ENCODE measurements at places on chromosomes 4 and X.

GRCh38 chr4:74410272-74410671 is 34.7 kb upstream of the AREG start:
- no peak for DNase-seq

- DNase-seq, result no peak
Measured at GRCh38 chrX:13383907-13384306, 64.1 kb upstream of the ATXN3L start.

DNA sequence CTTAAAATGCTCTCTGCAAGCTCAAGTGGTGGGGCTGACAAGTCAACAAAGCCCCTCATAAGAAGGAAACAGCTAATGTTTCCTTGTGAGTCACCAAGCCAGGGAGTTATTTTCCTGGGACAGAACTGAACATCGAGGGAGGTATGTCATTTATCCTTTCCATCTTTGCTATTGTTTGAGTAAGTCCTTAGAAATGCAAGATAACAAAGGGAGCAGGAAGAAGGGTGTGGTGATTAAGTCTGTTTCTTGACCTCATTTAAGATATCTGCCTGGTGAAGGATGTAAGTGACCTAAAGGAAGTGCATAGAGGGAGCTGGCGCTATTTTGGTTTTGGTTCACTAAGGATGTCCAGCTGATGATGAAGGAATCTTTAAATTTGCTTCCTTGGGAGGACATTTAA is 39.9 kb downstream of the ATG4A start:
- DNase-seq, result no peak

DNA sequence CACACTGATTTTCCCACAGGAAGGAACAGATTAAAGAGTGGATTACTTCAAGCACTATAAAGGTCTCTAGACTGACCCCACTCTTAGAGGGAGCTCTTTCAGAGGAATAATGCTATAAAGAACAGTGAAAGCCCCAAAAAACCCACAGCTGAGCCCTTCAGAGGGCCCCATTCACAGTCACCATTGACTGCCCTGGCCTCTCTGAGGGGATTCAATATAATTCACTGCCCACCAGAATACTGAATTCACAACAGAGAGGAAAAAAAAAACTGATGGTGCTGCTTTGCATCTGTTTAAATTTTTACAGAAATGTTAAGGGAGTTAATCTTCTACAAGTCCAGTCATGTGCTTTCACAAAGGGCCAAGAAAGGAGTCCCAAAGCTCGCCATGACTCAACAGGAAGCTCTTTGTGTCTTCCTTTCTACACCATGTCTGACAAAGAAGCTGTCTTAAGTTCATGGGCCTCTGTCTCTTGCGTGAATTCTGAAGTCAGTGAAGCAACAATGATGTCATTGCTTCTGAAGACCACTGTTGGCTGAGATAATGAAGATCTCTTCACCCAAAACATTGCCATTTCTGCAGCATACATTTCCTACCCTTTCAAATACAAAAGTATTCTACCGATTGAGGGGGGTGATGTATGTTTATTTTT is 174.9 kb downstream of the ADAMTS3 start:
- DNase-seq, result no peak

GRCh38 chr4:57333684-57334083 is 223.5 kb upstream of the IGFBP7 start:
- DNase-seq, result no peak

GRCh38 chr4:165393051-165393450 is 14.2 kb downstream of the CPE start:
- no peak for DNase-seq

GRCh38 chr4:5024673-5025072 is 5.4 kb upstream of the CYTL1 start:
- no peak for DNase-seq

- DNase-seq, result no peak
Measured at GRCh38 chrX:101986586-101986985, 54.8 kb upstream of the ZMAT1 start.

- DNase-seq, result peak; percentile 28
Measured at GRCh38 chrX:113741744-113742143, 842.1 kb upstream of the HTR2C start.

DNA sequence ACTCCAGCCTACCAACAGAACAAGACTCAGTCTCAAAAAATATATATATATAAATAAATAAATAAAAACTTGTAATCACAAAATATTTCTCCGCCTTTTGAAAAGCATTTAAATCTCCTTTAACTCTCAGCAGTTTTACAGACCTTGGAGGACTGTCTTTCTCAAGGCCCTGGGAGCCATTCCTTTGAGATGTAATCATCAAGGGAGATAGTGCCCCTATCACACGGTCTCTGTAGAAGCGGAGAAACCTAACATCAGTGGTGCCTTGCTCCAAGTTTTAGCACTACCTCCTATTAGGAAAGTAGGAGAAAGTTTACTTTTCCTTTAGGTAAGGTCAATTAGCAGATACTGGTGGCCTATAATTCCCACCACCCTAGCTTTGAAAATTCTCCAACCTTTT is 58.5 kb downstream of the ANTXR2 start:
- DNase-seq, result no peak

DNA sequence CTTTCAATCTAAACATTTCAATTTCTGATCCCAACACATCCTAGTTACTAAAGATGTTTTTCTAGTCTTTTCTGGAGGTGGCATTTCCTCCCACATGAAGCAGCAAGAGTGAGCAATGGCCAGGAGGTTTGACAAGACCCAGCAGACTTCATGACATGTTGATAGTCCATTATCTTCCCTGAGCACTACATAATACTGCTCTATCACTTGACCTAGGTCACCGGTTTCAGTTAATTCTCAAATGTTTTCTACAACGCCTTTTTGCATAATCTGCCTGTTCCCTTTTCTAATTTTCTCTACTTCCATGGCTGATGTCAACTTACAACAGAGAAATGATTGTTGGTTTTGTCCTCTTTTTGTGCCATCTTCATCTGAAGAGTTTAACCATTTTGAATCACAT is 62.0 kb upstream of the GPRIN3 start:
- no peak for DNase-seq

GRCh38 chr4:51885363-51885762 is 42.4 kb downstream of the DCUN1D4 start:
- DNase-seq, result peak; percentile 36

GRCh38 chrX:107654872-107655761 is 26.8 kb downstream of the PRPS1 start:
- peak; percentile 80 for DNase-seq

DNA sequence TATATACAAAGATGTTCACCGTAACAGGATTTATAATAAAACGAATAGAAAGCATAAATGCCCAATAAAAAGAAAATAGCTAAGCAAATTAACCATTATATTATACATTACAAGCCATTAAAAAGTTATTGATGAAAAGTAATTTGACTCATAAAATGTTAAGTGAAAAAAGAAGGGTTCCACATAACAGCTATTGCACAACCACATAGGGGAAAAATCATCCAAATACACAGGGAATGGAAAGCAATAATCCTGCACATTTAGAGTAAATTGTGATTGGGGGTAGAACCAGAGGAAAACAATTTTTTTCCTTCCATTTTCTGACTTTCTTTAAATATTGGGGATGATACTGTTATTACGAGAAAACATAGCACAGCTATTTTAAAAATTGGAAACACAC is 38.0 kb downstream of the CRMP1 start:
- DNase-seq, result no peak

GRCh38 chr4:38686682-38687081 is 22.7 kb downstream of the KLF3 start:
- no peak for DNase-seq

DNA sequence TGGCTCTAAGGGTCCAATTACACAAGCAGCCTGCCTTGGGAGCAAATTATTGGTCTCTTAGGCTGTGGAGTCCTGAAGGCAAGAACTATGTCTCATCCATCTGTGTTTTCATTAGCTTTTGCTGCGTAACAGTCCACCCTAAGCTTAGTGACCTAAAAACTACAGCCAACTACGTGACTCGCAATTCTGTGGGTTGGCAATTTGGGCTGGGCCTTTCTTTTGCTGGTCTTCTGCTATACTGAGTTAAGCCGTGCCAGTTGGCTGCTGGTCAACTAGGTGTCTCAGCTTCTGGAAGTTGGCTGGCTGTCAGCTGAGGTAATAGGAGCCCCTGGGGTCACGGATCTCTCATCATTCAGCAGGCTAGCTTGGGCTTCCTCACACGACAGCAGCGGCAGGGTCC is 205.6 kb upstream of the S100G start:
- DNase-seq, result no peak

- DNase-seq, result no peak
Measured at GRCh38 chr4:98343626-98344025, 82.4 kb downstream of the RAP1GDS1 start.

- DNase-seq, result no peak
Measured at GRCh38 chrX:79412972-79413371, 45.8 kb upstream of the ITM2A start.

- DNase-seq, result no peak
Measured at GRCh38 chr4:8554555-8555100, 25.6 kb upstream of the GPR78 start.

GRCh38 chr4:183503497-183504063 is 1.3 kb upstream of the ING2 start:
- no peak for DNase-seq

- no peak for DNase-seq
Measured at GRCh38 chr4:73704314-73705055, 35.9 kb upstream of the CXCL8 start.

DNA sequence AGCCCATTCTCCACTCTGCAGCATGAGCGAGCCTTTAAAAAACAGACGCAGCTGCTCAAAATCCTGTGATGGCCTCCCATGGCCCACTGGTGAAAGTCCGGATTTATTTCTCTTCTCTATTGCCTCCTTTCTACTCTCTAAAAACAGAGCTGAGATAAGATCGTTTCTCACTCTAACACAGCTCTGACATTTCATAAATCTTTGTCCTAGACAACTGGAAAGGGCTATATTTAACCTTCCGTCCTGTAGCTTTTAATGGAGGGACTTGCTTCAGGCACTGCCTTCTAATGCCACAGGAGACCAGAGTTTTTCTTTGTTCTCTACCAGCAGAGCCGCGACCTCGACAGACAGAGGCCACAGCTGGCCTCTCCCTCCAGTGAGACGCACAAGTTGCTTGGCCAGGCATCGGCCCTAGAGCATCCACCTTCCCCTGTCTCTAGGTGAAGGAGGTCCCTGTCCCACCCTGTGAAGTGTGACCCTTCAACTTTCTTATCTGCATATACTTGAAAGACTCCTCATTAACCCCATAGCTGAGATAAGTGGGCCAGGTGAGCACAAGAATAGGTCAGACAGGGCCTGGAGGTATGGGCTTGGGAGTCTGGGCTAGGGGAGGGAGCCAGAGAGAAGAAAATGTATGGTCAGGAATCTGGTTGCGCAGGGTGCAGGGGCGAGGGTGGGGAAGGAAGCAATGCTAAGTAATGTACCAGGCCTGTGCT is 50.0 kb downstream of the RTL5 start:
- DNase-seq, result no peak

DNA sequence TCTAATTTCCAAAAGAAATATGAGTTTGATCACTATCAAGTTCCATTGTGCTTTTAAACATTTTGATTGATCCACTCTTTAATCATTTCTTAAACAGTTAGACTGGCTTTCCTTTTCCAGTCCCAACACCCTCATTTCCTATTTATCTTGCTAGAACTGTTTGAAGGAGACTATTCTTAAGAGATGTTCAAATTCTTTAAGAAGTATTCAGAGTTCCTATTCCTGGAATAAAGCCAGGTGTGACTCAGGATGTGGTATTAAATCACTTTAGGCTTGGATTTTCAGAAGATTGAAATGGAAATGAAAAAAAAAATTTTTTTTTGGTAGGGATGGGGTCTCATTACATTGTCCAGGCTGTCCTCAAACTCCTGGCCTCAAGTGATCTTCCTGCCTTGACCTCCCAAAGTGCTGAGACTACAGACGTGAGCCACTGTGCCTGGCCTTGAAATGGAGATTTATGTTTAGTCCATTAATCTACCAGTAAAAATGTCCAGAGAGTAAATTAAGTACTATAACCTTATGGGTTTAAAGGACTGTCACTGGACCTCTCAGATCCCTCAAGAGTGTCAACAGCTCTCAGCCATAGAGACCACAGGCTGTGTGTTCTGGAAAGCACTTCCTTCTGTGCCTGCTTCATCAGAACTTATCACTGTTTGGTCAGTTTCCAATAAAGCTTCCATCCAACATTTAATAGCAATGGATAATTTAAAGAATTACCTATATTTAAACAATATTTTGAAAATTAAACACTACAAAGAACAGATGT is 90.7 kb downstream of the CDS1 start:
- DNase-seq, result no peak

- no peak for DNase-seq
Measured at GRCh38 chr4:185411849-185412248, 13.9 kb downstream of the UFSP2 start.

DNA sequence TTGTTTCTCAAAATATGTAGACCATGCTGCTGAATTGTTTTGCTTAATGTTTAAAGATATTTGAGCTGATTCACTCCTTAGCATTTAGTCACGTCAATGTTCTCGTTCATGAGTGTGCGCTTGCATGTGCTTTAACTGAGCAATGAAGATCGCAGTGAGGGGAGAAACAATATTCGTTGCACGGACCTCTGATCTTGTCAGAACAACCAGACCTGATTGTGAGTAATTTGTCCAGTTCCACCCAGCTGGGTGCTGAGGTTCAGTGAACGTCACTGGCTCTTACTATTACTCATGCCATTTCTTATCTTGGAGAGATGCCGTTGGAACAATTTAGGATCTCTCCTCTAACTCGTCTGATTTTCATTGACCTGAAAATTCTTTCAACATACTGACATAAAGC is 15.0 kb upstream of the PRKX start:
- no peak for DNase-seq

- no peak for DNase-seq
Measured at GRCh38 chr4:73589887-73590801, 30.1 kb downstream of the RASSF6 start.

DNA sequence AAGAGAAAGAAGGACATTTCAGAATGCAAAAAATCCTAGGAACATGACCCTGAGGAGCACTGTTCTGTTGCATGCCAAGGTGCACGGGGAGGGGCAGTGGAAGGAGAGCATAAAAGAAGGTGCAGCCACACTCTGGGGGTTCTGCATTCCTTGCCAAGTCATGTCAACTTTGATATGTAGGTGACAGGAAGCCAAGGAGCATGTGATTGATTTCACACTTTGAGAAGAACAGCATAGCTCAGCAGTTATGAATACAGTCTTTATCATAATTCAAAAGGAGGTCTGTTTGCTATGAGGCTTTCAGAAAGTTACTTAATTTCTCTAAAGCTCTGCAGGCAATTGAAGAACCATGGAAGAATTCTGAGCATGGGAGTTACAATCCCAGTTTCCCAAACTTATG is 50.6 kb downstream of the SCFD2 start:
- no peak for DNase-seq

GRCh38 chr4:174314770-174315169 is 31.1 kb downstream of the CEP44 start:
- DNase-seq, result no peak

GRCh38 chrX:16882169-16882568 is 12.0 kb upstream of the RBBP7 start:
- DNase-seq, result no peak
